ENCODE measurements at places on chromosomes 12 and 14.

- no peak for DNase-seq
Measured at GRCh38 chr14:24935796-24936195, 114.2 kb downstream of the STXBP6 start.

DNA sequence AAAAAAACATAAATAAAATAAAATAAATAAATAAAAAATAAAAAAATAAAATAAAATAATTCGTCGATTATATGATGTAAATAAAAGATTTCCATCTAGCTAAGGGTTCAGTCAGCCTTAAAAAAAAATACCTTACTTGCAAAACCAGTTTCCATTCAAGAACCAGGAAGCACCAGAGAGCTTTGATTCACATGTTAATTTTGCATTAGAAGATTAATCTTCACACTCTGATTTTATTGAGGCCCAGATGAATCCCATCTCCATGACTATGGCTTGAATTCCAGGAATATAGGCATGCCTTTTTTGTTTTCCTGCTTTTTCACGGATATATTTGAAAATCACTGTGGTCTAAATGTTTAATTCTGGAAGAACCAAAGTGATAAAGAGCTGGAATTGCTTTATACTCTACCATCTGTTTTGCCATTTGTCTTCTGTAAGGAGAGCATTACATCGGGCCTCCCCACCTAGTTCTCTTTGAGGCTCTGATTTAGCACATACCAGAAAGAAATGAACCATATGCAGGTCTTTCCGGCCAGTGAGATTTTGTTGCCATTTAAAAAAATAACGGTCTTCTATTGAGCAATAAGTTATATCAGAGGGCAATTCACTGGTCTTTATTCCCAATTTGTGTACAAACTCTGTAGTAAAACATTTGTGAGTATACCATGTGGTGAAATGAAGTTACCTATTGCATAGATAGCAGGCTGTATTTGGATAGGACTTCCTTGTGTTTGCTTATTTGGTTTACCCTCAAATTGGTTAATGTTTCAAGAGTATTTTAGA is 175.5 kb downstream of the AEBP2 start:
- DNase-seq, result no peak

GRCh38 chr14:96416292-96416691 is 24.4 kb downstream of the AK7 start:
- DNase-seq, result no peak

- no peak for DNase-seq
Measured at GRCh38 chr12:12807970-12808702, 5.0 kb upstream of the DDX47 start.

GRCh38 chr12:6314776-6315175 is 4.3 kb downstream of the PLEKHG6 start:
- no peak for DNase-seq

- DNase-seq, result no peak
Measured at GRCh38 chr12:69231479-69231878, 7.9 kb upstream of the CPSF6 start.

- DNase-seq, result peak; percentile 74
Measured at GRCh38 chr12:94100211-94100627, 48.2 kb upstream of the PLXNC1 start.

DNA sequence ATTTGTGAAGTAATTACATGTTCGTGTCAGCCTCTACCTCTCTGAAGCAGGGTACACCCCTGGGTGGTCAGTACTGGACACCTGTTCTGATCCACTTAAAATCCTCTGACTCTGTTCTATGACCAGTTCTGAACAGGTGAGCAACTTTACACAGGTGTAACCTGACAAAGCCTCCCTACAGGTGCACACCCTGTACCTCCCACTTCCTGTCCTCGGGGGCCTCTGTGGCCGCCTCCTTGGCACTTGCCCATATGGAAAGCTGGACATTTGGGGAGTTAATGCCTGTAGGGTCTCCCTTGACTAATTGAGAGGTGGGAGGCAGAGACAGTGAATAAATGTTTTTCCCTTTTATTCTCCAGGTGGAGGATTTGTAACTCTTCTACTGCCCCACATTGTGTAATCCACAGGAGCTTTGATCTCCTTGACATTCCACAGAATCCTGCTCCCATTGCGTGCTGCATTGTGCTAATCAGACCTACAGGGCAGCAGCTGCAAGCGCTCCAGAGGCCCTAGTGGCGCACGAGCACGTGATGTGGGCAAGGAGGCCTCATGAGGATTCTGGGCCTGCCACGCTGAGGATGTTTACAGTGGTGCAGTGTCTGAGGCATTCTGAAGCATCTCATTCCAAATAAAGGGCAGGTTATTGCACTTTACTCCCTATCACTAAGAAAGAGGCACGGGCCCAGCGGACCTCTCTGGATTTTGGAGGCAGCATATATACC is 45.8 kb upstream of the BATF start:
- DNase-seq, result no peak

DNA sequence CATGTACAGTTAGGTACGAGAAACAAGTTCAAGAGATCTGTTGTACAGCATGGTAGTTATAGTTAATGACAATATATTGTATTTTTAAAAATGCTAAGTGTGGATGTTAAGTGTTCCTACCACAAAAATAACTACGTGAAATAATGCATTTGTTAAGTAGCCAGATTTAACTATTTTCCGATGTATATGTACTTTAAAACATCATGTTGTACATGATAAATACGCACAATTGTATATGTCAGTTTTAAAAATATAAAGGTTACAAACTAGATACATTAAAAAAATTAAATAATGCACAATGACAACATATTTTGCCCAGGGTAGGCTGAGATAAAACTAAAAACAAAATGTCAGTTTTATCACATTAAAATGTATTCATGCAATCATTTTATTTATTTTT is 285.1 kb upstream of the DCN start:
- DNase-seq, result no peak

- no peak for DNase-seq
Measured at GRCh38 chr12:66168410-66168809, 1.4 kb downstream of the TMBIM4 start.

DNA sequence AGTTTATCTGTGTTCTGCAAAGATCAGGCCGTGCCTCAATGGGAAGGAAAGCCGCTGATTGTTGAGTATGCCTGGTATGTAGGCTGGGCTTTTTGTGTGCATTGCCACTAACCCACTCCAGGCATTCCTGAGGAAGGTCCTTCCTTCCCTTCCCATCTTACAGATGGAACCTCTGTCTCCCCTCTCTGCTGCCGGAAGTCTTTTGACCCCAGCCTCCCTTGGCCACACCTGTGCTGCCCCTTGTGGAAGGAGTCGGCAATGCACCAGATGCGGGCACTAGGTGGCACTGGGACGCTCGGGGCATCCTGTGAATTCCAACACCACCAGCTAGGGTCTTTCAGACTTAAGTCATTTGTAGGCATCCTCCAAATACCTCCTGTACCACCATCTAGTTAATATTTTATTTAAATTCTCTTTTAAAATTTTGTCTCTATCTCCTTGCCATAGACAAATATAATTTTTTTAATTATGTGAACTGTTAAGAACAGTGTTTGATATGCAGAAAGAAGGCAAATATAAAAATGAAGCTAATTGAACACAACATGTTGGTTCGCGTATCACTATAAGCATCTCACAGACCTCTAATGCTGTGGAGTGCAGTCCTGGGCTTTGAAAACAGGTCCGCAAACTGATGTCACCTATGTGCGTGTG is 99.6 kb downstream of the RIN3 start:
- DNase-seq, result no peak

GRCh38 chr12:14981049-14981448 is 8.2 kb downstream of the PDE6H start:
- DNase-seq, result no peak

DNA sequence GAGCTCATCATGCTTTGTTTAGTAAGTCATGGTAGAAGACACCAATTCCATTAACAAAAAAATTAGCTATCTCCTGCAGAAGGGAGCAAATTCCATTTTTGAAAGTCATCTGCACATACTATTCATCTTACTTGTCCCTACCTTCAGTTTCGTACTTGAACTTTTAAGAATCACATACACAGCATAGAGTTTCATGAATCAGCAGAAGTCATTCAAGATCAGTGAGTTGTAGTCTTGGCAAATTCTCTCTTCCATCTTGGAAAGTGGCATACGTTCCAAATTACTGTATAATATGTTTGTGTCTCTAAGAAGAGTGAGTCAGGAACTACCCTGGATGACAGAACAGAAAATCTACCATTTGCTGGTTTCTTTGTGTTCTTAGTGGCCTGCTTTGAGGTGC is 14.1 kb downstream of the VRK1 start:
- no peak for DNase-seq

GRCh38 chr14:77037938-77038568 is 9.5 kb upstream of the IRF2BPL start:
- no peak for DNase-seq

DNA sequence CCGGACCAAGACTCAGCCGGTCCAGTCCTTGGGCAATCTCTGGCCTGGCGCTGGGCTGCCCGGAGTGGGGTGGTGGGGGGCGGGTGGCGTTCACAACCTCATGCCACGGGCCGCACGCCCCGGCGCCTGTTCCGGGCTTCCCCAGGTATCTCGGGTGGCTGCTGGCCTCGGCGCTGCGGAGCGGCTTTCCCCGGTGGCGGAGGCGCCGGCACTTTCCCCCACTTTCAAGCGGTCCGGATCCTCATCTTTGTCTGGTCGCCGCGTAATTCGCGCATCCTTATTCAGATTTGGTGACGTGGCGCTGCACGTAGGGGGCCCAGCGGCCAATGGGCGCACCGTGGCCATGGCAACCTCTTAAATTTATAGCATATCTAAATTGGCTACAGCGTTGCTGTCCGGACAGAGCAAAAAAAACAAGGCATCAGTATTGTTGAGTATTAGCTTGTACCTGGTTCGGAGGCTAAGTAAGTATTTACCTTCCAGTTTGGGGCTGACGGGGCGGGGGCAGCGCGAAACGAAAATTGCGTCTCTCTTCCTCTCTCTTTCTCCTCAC is at the start of gene LHX5:
Gene LHX5, minus strand, starts transcription at position 253 of the 553 bp plus-strand sequence. CDS start 373 bp downstream, outside the sequence.
- no peak for DNase-seq

- DNase-seq, result no peak
Measured at GRCh38 chr12:1676043-1676442, 14.8 kb upstream of the ADIPOR2 start.

DNA sequence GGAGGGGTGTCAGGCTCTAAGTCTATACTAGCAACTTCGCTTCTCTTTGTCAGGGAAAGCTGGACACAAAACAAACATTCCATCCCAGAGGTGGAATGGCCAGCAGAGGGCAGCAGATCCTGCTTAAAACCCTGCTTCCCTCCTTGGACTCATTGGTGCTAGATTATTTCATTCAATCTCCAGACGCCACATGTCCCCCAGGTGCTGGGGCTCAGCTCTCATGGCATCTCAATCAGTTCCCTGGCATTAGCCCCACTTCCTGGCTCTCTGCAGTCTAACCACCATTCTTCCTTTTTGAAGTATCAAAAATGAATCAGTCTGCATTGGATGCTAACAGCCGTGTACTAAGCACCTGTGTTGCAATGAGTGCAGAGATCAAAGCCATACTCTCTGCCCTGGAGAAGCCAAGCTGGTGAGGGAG is 8.1 kb upstream of the PPP1R1A start:
- DNase-seq, result peak; percentile 37

- no peak for DNase-seq
Measured at GRCh38 chr12:95726903-95727302, 63.7 kb downstream of the NTN4 start.

DNA sequence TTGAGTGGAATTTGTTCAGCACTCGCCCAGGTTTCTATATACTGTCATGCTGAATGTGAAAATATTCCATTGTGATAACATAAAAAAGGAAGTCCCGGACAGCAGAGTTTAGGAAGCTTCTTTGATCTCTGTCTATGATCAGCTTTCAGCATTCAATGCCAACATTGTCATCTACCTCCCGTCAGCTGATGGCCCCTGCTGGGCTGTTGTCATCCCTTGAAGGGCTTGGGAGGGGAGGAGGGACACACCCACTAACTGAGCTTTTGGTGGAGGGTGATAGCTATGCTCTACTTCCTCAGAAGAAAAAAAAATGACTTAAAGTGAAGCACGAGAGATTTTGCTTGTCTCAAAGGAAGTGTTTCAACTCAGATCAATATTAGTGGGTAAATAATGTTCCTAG is 4.7 kb upstream of the KRT77 start:
- no peak for DNase-seq

- no peak for DNase-seq
Measured at GRCh38 chr14:65195042-65195719, 92.9 kb upstream of the MAX start.

GRCh38 chr14:37615582-37616289 is 20.3 kb downstream of the TTC6 start:
- no peak for DNase-seq

GRCh38 chr12:27534765-27535161 is 10.8 kb downstream of the PPFIBP1 start:
- no peak for DNase-seq

- no peak for DNase-seq
Measured at GRCh38 chr14:40757376-40757950, 849.2 kb upstream of the LRFN5 start.

GRCh38 chr14:93943052-93943451 is 15.9 kb downstream of the FAM181A start:
- no peak for DNase-seq

- no peak for DNase-seq
Measured at GRCh38 chr12:1812650-1813302, 7.6 kb upstream of the LRTM2 start.

- no peak for DNase-seq
Measured at GRCh38 chr14:40268236-40268635, 836.0 kb upstream of the FBXO33 start.

DNA sequence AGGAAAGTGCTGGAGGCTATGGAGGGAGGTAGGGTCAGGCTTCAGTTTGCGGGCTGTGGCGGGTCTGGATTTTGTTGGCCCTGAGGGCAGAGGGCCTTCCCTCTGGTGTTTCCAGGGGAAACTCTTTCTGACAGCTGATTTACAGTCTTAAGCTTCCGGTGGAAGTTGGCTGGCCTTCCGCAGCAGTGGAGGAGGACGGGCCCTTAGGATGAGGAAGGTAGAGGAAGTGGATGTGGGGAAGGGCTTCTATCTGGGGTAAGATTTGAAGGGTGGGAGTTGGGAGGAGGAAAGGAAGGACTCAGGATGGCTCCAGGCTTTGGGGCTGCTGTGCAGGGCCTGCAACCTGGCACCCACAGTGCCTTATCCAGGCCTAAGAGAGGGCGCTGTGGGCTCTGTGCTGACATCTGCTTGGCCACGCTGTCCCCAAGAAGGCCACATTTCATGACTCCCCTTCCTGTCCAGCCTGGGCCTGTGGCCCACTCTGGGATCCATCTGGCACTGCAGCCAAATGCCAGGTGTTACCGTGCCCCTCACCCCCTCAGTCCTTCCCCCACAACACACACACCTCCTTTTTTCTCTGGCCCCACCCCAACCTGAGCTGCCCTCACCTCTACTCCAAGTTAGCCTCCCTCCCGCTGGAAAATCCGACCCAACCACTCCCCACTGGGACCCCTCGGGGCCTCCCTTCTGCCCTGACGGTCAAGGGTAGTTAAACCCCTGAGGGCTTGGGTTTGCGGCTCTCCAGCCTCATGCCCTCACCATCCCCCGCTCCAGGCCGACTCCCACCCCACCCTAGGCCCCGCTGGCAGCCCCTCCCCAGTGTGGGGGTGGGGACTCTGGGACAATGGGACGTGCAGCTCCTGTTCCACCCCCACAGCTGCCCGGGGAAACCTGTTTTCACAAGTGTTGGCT is 7.7 kb upstream of the PPP1R13B start:
- DNase-seq, result peak; percentile 91

GRCh38 chr12:1474574-1475153 is 119.7 kb downstream of the FBXL14 start:
- no peak for DNase-seq
